ENCODE measurements at places on chromosomes 1 and 21. TPM values are rescaled to one million over a fixed set of nuclear protein-coding genes. Genes with fewer than 3 reads are reported as not detected.

DIPK1A gene
- 29.1 TPM for polyA plus RNA-seq

PERM1 gene
- polyA plus RNA-seq, result 0.16 TPM

TNFRSF18 gene
- polyA plus RNA-seq, result 22.1 TPM

CCDC185 gene
- not detected for polyA plus RNA-seq

ABL2 gene
- 2.1 TPM for polyA plus RNA-seq
